ENCODE measurements at places on chromosomes 2 and 18.

GRCh38 chr2:61995515-61995914 lies 90.0 kb downstream of the COMMD1 start:
- DNase-seq: no peak

DNA sequence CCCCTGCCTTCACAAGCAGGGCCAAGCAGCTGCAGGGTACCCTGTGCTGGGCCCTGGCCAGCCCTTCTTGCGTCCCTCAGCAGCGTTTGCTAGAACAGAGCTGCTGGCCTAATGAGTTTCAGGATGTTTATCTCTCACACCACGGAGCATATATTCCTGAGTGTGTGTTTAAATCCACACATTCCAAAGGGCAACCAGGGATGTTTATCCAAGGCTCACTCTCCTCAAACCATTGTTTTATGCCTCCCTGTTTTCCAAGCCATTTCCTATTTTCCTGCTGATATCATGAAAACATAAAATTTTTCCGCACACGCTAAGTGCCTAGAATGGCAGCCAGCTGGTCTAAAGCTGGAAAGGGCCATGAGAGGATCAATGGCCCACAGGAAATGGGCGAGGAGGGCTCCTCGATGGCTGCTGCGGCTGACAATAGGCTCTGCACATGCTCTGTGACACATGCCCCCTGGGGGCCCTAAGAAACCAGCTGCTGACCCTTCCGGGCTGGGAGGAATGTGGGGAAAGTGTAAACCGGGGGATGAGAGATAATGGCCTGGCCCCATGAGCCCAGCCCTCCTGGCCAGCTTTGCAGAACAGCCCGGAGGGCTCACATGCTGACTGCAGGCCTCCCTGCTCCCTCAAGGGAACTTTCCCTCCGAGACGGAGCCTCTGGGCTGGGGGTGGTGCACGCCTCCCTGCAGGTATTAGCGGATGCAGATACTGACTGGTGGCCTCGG lies 194.0 kb downstream of the NDUFA10 start:
- DNase-seq: no peak

DNA sequence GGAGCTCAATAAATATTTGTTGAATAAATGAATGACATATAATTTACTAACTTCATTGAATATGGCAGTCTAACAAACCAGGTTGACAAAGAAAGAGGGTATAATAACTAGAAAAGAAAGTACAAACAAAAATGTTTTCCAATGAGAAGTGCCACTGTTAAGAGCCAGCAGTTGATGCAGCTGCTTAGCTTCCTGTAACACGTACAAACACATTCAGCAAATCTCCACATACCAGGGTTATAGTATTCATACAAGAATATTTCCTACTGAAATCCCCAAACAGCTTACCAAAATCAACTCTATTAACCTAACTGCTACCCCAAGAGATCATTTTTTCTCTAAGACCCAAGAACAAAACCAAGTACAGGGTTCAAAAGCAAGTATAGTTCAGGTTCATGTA lies 77.7 kb downstream of the THADA start:
- DNase-seq: no peak

DNA sequence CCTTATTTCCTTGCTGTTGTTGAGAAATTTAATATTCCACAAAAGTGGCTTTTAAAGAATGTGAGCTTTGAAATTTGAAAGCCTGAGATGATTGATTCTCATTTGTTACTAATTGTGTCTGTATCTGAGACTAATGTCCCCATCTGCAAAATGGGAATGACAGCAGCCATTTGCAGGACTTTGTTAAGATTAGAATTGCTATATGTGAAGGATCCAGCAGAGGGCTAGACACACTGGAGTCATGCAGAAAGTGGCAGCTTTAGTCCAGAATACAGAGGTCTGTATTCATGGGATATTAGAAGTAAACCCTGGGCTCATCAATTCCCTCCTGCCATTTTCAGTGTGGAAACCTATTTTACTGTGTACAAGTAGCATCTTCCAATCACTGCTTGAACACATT lies 296.5 kb upstream of the GYPC start:
- DNase-seq: no peak

DNA sequence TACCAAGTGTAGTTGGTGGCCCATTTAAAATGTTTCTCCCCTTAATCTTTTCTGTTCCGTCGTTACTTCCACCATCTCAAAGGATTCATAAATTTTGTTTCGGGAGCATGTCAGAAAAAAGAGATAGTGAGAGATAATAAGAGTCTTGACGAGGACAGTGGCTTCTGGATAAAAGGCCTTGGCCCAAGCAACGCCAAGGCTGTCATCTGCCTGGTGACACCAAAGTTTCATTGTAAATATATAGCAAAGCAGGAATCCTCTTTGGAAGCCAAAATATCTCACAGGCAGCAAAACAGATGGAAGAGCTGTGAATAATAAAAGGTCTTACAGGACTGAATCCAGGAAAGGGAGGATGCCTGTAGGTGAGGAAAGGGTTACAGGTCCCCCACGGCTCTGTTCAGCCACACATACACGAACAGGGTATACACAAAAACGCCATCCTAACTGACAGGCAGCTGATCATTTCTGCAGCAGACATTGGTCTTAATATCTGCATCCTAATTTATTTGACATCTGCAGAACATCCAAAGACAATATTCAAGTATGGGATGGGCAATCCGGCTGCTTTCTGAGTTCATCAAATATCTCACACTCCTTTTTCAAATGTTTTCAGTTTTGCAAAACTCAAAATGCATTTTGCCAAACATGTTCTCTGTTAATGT lies 382.8 kb downstream of the OSR1 start:
- no peak for DNase-seq

GRCh38 chr2:187964746-187965145 lies 326.9 kb upstream of the GULP1 start:
- no peak for DNase-seq

GRCh38 chr2:231634412-231634811 lies 41.7 kb downstream of the TEX44 start:
- no peak for DNase-seq

DNA sequence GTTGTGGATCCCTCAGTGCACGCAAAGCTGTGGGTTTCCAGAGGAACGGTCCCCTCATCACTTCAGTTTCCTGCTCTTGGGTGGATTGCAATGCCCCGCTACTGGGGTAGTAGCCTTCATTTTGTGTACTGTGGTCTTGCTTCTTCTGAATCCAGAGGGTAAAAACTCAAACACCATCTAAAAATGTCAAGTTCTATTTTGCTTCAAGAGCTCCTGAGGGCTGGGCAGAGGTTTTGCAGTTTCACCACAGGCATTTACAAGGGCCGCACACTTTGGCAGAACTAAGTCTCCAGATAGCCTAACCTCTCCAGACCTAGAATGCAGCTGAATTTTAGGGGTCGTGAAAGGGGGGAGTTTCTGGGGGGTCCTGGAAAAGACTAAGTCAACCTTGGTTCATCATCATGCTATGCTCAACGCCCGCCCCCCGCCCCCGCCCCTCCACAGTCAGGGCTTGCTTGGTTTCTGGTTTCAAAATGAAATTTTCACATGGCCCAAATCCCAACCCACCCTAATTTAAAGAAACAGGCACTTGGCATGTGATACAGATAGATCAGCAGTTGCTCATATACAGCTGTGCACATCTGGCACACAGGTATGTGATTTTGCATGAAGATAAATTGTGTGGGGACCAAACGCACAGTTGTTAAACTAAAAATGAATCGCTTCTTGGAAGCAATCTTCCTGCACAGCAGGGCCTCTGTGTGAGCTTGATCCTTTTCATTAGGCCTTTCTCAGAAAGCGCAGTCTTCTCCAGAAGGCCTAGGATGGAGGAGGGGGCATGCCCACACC lies 329.6 kb downstream of the OSR1 start:
- no peak for DNase-seq

DNA sequence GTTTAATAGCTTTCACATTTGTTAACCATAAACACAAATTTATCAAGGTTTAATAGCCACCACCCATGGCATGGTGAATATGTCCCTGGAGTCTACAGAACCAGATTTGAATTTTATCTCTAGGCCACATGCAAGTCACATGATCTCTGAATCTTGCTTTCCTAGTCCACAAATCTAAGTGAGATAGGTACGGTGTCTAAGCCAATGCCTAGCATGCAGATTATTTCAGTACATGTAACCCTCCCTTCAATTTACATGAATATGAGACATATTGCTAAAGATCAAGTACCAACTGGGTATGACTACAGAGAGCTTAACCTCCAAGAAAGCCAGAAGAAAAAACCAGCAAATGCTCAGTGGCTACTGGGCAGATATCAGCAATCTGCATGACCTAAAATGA lies 10.0 kb downstream of the ZNF24 start:
- no peak for DNase-seq

DNA sequence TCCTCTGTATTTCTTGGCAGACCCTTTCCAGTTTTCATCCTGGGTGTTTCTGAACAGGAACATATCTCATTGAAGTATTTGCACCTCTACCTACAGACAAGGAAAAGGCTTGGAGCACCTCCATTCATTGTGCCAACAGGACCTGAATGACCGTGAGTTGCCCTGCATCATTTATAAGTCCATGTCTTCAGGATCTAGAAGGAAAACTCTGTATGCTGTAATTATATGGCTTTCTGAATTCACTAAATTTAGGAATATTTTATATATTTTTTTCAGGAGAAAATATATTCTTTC lies 402.3 kb upstream of the SLC14A2 start:
- DNase-seq: no peak

GRCh38 chr2:200186002-200186401 lies 120.5 kb upstream of the SPATS2L start:
- DNase-seq: no peak

DNA sequence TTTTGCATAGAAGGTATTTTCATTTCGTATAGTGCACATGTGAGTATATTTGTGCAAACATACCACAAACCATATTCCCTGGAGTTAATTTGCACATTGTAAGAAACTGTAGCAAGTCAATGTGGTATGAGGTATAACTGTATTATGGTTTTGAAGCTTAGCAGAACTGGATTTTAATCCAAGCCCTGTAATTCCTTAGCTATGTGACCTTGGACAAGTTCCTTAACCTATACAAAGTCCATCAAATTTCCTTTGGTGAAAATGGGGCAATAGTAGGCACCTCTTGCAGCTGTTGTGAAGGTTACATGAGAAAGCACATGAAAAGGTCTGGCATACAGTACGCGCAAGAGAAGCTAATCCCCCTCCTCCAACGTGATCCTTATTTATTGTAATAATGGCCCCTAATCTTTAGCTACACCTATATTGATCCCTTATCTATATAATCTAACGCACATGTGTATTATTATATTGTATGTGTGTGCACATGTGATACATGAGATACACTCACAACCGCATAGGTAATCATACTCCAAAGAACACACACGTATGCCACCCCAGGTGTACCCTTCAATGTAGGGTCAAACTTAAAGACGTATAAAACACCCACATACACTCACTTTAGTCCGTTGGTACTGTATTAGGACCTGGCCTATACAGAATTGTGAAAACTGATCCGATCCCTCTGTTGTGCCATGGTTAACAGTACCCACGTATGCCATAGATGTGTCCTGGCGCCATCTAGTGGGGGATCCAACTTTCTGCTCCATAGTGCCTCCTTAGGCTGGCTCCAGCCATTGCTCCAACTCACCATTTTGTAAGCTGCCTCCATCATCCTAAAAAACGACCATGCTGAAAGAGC lies 402.9 kb upstream of the SLC14A2 start:
- DNase-seq: peak; percentile 50

All from CD8-positive, alpha-beta T cell (primary cell).